Neural crest cell (in vitro differentiated cells): ENCODE measurements at places on chromosomes 2 and 18.
A peak's percentile ranks its signal among the peaks of the same experiment; 100 is the strongest.

GRCh38 chr2:37875403-37875906, 49.6 kb upstream of the RMDN2 start:
- DNase-seq = peak; percentile 14

DNA sequence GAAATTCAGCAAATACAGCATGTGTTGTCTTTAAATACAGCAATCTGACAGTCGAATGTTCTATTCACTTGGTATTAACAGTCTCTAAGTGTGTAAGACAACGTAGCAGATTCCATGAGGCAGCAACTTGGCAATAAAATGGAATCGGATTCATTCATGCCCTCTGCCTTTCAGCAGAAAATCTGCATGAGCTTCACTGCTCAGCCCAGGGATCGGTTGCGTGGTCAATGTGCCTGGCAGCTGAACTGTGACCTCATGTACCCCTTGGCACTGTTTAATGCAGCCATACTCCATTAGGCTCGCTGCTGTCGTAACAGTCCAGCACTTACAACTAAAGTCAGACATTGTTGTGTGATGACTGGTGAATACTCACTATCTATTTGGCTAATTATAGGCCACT, 17.7 kb upstream of the RGPD4 start:
- DNase-seq = no peak

DNA sequence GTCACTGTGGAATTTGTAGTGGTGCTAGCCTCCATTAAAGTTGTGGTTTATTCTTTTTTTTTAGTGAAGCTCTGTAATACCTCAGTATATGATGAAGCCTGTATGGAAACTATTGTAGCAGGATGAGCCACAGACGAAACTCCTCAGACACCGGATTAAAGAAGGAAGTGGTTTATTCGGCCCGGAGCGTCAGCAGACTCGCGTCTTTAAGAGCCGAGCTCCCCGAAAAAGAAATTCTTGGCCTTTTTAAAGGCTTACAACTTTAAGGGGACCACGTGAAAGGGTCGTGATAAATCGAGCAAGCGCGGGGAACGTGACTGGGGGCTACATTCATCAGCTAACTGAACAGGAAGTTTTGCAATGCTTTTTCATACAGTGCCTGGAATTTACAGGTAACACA, 8.1 kb upstream of the CCL20 start:
- no peak for DNase-seq

DNA sequence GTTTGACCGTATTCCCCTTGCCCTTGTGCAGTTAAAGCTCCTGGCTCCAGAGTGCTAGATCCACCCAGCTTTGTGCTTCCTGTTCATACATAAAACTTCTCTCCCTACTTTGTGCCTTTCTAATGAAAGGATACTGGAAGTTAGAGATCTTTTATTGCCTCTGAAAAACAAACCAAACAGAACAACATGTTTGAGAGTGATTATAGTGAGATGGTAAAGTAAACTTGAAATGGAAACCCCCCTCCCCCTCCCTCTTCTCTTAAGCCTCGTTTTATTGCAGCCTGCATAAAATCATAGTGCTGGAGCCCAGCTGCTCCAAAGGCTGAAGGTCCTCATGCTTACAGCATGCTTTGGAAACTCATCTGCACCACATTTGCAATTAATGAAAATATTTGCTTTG, 125.1 kb downstream of the TANC1 start:
- DNase-seq = no peak

DNA sequence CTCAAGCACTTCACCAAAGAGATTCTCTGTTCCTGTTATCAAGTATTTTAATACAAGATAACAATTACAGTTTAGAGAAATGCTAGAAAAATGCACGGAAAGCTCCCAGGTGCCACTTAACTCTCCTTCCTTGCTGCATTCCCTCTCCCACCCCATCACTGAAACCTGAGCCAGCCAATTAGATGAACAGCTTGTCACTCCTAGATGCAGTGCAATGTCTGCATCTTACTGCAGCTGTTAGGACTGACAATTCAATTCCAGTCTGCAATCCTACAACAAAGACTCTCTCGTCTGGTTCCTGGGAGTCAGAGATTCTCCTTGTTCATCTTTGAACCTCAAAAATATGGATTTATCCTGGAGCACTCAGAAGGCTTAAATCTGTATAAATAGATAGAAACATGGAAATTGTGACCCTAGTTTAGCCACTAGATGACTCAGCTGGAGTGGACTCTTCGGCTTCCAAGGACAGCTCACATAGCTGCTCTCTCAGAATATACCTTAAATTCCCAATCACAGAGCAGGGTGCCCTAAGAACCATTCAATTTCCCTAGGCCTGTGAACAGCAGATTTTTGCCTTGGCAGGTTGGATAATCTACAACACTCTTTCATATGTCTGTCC, 311.1 kb downstream of the NRXN1 start:
- no peak for DNase-seq

DNA sequence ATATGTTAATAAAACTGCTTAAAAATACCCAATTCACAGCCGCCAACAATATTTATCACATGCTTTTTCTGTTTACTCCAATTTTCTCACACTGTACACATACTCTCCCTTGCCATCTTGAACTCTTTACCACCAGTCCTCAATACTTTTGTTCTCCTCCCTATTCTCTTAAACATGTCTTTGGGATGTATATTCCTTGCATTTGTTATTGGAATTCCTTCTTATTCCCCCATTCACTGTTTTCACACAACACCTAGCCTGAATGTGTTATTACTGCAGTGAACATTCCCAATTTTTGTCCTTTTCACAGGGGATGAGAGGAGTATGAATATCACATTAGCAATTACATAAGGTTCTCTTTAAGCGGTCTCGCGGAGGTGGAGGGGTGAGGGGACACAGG, 94.7 kb downstream of the USP34 start:
- DNase-seq = no peak

- no peak for DNase-seq
These were observed 74.2 kb upstream of the CELF4 start for GRCh38 chr18:37639846-37640245.

DNA sequence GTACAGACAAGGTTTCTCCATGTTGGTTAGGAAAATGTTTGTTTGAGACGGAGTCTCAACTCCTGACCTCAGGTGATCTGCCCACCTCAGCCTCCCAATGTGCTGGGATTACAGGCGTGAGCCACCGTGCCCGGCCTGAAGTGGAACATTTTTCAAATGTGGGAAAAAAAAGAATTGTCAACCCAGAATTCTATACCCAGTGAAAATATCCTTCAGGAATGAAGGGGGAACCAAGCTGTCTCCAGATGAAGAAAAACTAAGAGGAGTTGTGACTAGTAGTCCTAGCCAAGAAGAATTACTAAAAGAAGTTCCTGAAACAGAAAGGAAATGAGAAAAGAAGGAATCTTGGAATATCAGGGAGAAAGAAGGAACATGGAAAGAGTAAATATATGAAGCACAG, 25.7 kb downstream of the RAPGEF4 start:
- DNase-seq = no peak

DNA sequence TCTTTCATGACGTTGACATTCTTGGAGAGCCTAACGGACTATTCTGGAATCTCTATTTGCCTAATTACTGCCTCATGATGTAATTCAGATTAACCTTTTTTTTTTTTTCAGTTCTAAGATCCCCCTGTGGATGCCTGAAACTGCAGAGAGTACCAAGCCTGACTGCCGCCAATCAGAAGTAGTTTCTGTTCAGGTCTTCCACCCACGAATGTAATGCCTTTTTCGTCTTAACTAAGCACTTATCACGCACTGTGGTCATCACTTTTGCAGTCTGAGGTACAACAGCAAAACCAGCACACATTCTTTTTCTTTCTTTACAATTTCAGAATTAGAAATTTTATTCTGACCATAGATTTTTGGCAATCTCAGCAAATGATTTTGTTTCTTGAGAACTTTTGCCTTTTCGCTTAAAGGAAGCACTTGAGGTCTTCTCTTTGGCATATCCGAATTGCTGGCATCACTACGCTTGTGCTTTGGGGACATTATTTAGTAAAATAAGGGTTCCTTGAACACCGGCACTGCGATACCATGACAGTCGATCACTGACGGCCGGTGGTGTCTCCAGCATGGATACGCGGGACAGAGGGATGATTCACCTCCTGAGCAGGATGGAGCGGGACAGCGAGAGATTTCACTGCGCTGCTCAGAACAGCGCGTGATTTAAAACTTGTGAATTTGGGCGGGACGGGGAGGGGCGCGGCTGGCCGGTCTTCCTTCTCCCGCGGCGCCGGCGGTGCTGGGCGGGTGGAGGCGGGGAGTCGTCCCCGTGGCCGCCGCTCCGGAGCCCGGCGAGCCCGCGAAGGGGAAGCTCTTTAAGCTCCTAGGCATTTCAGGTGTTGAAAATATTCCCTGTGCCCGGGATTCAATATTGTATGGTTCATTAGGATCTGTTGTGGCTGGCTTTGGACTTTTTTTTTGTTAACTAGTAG, 32.0 kb upstream of the GPR55 start:
- DNase-seq = peak; percentile 25

DNA sequence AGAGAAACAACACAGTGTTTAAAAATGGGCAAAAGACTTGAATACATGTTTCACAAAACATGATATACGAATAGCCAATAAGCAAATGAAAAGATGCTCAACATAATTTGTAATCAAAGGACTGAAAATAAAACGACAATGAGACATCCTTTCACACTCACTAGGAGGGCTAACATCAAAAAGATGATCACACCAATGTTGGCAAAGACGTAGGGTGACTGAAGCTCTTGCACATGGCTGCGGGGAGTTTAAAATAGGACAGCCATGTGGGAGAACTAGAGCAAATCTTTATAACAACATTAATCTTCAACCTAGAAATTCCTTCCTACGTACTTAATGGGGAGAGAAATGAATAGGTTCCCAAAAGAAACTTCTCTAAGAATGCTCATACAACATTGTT, 19.2 kb upstream of the SEH1L start:
- no peak for DNase-seq

GRCh38 chr2:109686921-109687320, 72.8 kb downstream of the SOWAHC start:
- no peak for DNase-seq

GRCh38 chr2:95530734-95531133, 46.2 kb upstream of the TRIM43B start:
- no peak for DNase-seq

- DNase-seq = no peak
These were observed 680.8 kb downstream of the NYAP2 start for GRCh38 chr2:226080334-226080733.

DNA sequence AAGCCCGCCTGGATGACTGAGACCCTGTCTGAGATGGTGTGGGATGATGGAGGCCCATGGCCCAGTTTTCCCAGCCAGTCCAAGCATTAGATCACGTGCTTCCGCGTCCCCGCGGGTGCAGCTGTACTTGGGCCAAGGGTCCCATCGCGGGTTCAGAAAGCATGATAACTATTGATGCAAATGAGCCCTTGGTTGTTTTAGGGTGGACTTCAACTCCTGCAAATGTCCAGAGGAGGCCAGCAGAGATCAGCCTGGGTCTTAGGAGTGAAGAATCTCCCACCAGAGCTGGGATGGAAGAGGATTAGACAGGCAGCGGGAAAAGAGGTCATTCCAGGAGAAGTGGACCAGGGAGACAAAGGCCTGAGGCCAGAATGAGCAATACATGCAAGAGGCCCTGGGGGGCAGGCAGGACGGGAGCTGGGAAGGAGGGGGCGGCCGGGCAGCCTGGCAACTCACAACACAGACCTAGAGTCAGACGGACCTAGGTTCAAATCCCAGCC, 89.9 kb upstream of the TMEM247 start:
- no peak for DNase-seq

DNA sequence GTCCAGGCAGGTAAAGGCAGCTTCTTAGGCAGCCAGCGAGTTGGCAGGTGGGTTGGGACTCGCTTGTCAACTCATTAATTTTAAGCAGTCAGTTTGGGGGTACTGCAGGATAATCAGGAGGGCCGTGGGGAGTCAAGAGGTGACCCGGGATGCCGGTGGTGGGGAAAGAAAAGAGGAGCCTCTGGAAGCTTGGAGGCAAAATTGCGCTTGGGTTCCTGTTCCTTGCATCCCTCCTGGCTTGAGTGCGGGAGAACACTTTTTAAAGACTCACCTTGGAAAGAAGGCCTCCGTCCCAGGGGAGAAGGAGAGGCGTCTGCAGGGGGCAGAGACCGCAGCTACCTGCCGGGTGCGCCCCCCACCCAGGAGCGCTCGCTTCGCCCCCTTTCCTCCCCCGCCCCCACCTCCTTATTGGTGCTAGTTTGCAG, at the start of gene KCNJ3:
KCNJ3 (plus strand) TSS at position 400 of the 425 bp plus-strand sequence. CDS start 81 bp downstream, outside the sequence.
- DNase-seq = no peak

GRCh38 chr2:650343-651310, 26.6 kb downstream of the TMEM18 start:
- no peak for DNase-seq

GRCh38 chr2:147351784-147352183, 493.0 kb upstream of the ACVR2A start:
- DNase-seq = no peak

- no peak for DNase-seq
These were observed 45.4 kb downstream of the INO80D start for GRCh38 chr2:206040525-206040924.

- no peak for DNase-seq
These were observed 49.3 kb upstream of the STK17B start for GRCh38 chr2:196220671-196221070.

DNA sequence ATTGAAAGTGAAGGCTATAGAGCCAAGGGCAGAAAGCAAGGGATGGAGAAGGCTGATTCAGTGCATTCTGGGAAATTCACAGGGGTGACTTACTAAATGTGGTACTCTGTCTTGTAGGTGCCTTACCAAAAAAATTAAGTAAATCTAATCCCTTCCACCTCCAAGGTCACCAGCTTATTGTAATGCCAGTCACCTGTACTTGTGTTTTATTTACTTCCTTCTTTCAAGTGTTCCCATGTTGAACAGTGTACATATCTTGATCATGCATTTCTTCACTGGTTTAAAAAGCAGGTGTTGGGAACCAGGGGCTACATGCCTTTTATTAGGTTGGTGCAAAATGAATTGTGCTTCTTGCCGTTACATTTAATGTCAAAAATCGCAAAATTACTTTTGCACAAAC, 137.0 kb upstream of the ARHGAP28 start:
- DNase-seq = no peak

GRCh38 chr2:157355618-157356017, 30.0 kb upstream of the ERMN start:
- DNase-seq = no peak

GRCh38 chr18:2847317-2848246, 776 bp downstream of the EMILIN2 start:
- DNase-seq = peak; percentile 5

GRCh38 chr2:136232456-136233172, 114.7 kb upstream of the CXCR4 start:
- no peak for DNase-seq

DNA sequence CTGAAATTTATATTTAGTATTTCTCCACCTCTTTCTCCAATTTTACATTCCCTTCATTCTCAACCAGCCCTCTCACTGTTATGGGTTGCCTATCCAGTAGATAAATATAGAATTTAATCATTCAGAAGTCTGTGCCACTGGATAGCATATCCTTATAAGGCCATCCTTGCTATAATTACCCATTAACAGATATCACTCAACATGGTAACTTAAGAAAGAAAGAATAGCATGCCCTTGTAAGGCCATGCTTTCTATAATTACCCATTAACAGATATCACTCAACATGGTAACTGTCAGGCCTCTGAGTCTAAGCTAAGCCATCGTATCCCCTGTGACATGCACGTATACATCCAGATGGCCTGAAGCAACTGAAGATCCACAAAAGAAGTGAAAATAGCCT, 1137.4 kb upstream of the FAM98A start:
- no peak for DNase-seq

- no peak for DNase-seq
These were observed 44.2 kb upstream of the STAT4 start for GRCh38 chr2:191195021-191195420.
